ENCODE measurements at places on chromosomes 12 and 14. TPM values are rescaled to one million over a fixed set of nuclear protein-coding genes. Genes with fewer than 3 reads are reported as not detected.

- DNase-seq: no peak
Measured at GRCh38 chr14:26599291-26599690, 1.5 kb upstream of the NOVA1 start.

DNA sequence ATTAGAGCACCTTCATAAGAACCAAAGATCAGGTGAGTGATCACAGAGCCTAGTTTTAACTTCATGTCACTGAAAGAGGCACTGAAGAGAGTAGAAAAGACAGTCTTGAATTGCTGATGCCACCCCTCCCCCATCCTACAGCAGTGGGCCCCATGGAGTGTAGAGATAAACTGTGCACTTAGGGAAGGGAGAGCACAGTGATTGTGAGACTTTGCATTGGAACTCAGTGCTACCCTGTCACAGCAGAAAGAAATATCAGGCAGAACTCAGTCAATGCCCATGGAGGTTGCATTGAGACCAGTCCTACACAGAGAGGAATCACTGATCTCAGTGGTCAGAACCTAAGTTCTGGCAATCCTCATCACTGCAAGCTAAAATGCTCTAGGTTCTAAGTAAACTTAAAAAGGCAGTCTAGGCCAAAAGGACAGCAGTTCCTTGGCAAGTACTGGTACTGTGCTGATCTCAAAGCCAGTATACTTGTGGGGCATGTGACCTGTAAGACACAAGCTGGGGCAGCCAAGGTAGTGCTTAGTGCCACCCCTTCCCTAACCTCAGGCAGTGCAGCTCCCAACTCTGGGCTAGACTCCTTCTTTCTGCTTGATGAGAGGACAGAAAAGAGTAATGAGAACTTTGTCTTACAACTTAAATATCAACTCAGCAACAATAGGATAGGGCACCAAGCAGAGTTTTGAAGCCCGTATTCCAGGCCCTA is 94.1 kb downstream of the FSCB start:
- no peak for DNase-seq

GDF3 gene
- 0.32 TPM for total RNA-seq

DNA sequence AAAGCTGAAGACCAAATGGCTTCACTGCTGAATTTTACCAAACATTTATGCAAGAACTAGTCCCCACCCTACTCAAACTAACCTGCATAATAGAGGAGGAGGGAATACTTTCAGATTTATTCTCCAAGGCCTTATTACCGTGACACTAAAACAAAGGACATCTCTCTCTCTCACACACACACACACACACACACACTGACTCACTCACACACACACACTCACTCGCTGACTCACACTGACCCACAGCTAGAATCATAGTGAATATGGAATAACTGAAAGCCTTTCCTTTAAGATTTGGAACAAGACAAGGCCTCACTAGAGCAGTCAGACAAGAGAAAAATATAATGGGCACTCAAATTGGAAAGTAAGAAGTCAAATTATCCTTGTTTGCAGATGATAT is 1014.1 kb downstream of the TMTC2 start:
- DNase-seq: no peak

ACRBP gene
- 3.8 TPM for total RNA-seq

KLRC3 gene
- not detected for total RNA-seq

PMEL gene
- total RNA-seq: 4.9 TPM

- DNase-seq: no peak
Measured at GRCh38 chr12:53100466-53101151, 2.7 kb upstream of the SOAT2 start.

RD3L gene
- total RNA-seq: not detected

GRCh38 chr12:75846102-75846501 is 185.5 kb downstream of the PHLDA1 start:
- no peak for DNase-seq

DNA sequence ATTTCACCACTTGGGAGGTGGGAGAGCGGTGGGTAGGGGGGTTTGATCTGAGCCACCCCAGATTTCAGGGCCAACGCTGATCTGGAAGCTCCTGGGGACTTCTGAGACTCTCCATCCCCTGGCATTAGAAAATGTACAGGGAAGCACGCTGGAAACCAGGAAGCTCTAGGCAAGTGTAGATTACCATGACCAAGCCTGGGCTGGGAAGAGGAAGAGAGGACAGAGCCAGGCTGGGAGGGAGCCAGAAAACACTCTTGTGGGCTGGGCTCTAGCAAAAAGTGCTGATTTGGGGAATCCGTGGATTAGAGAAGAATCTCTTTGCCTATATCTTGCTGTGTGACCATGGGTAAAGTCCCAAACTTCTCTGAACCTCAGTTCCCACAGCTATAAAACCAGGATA is 236.7 kb downstream of the BCL11B start:
- DNase-seq: no peak

Measured in upper lobe of right lung (tissue), 1 donor.